Activated CD4-positive, alpha-beta T cell treated with anti-CD3 and anti-CD28 coated beads for 36 hours (primary cell): ENCODE measurements at places on chromosomes 3 and 15. TPM values are rescaled to one million over a fixed set of nuclear protein-coding genes. Genes with fewer than 3 reads are reported as not detected.

Gene NEO1
- 6.6 TPM for total RNA-seq

Gene ROBO2
- not detected for total RNA-seq

Gene EPHA6
- not detected for total RNA-seq

Gene SLC6A6
- total RNA-seq = 51.7 TPM

Gene ARL14
- total RNA-seq = not detected

Gene MOBP
- total RNA-seq = not detected

Gene ZNF770
- total RNA-seq = 64.1 TPM

Gene CALML4
- 9.2 TPM for total RNA-seq

Gene LRRIQ4
- 0.12 TPM for total RNA-seq

Gene GOLGA8H
- total RNA-seq = not detected

GRCh38 chr15:35827911-35828310 lies 281.9 kb upstream of the DPH6 start:
- no peaks in the 10 kb centered on the region for H3K27me3 ChIP-seq
- no peak overlapping the region for H3K4me3 ChIP-seq
- H3K4me1 ChIP-seq = no peaks in the 10 kb centered on the region
- no peaks in the 10 kb centered on the region for H3K36me3 ChIP-seq

DNA sequence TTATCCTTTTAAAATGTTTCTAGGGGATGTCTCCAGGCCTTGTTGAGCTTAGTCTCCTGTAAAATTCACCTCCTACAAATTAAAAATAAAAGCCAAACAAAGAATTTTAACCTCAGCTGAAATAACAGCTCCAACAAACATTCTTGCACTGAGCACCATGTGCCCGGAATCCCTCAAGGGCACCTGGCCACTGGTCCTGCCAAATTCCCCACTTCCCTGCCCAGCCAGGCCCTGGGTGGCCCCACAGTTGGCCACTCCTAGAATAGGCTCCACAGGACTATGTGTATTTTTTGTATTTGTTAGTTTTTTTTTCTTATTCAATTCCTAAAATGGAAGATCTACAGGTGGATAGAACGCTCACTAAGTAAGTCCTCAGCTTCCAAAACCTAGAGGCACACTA lies 33.1 kb upstream of the PLA2G4E start:
- H3K36me3 ChIP-seq = no peaks in the 10 kb centered on the region
- peaks cover 9% of the 10 kb centered on the region for H3K27me3 ChIP-seq
- no peak for DNase-seq
- peaks cover 7% of the 10 kb centered on the region for H3K4me1 ChIP-seq

GRCh38 chr3:61663356-61664104 lies 102.2 kb downstream of the PTPRG start:
- H3K36me3 ChIP-seq = no peaks in the 10 kb centered on the region
- no peak for DNase-seq
- H3K27me3 ChIP-seq = peaks cover under 1% of the 10 kb centered on the region
- H3K4me1 ChIP-seq = no peaks in the 10 kb centered on the region

DNA sequence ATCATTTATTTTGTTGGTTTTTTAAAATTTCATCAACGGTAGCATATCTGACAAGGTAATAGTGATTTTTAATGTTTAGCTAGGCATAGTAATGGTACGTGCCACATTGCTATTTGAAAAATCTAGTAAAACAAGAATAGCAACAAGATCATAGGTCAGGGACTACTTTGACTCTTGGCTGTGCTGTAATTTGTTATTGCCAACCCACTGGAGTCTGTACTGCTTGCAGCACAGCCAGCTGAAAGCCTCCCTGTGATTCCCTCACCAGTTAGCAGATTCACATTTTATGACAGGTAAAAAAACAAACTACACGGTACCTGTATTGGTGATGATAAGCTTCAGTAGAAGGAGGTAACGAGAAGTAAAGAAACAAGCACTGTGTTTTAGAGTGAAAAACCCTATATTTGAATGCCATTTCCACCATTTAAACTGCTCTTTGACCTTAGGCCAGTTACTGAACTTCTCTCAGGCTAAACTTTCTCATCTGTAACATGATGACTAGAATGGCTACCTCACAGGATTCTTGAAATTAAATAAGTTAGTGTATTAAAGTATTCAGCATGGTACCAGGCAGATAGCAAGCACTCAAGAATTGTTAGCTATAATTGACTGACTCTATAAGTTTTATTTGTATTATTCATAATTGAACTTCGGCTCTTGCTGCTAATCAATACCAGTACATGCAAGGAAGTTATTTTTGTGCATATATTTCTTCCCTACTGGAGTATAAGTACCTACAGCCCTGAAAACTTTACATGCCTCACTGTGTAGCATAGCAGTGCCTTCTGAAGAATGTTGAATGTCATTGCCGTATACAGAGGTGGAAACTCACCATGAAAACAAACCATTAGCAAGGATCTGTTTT lies 16.1 kb downstream of the FILIP1L start:
- H3K27ac ChIP-seq = no peak overlapping the region
- no peak for DNase-seq
- no peaks in the 10 kb centered on the region for H3K27me3 ChIP-seq
- H3K36me3 ChIP-seq = peaks cover 7% of the 10 kb centered on the region
- H3K4me3 ChIP-seq = no peak overlapping the region
- no peaks in the 10 kb centered on the region for H3K4me1 ChIP-seq

- H3K36me3 ChIP-seq = peaks cover 6% of the 10 kb centered on the region
- H3K27me3 ChIP-seq = no peaks in the 10 kb centered on the region
- H3K4me3 ChIP-seq = peak overlapping the region; percentile 32
- H3K4me1 ChIP-seq = peaks cover 22% of the 10 kb centered on the region
- peak; percentile 86 for DNase-seq
Observed at GRCh38 chr15:101167753-101168462, 83.9 kb downstream of the CHSY1 start.

- no peak for DNase-seq
- H3K4me1 ChIP-seq = no peaks in the 10 kb centered on the region
- H3K36me3 ChIP-seq = peaks cover 49% of the 10 kb centered on the region
- H3K27ac ChIP-seq = no peak overlapping the region
- no peak overlapping the region for H3K4me3 ChIP-seq
Observed at GRCh38 chr3:53230041-53230621, 25.7 kb downstream of the TKT start.

DNA sequence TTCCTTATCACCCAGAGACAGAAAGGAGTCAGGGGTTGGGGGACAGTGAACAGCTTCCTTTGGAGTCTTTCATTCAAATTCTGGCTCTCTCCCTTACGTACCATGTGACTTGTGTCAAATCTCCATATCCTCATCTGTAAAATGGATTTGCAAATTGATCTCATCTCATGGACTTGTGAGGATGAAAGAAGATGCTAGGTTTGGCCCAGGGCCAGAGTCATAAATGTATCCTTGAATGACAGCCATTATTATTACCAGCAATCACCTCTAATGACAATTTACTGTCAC lies 67.8 kb upstream of the POLG start:
- H3K4me1 ChIP-seq = peaks cover 20% of the 10 kb centered on the region
- H3K36me3 ChIP-seq = no peaks in the 10 kb centered on the region
- DNase-seq = no peak
- no peak overlapping the region for H3K4me3 ChIP-seq
- H3K27me3 ChIP-seq = peaks cover 73% of the 10 kb centered on the region
- H3K27ac ChIP-seq = no peak overlapping the region

DNA sequence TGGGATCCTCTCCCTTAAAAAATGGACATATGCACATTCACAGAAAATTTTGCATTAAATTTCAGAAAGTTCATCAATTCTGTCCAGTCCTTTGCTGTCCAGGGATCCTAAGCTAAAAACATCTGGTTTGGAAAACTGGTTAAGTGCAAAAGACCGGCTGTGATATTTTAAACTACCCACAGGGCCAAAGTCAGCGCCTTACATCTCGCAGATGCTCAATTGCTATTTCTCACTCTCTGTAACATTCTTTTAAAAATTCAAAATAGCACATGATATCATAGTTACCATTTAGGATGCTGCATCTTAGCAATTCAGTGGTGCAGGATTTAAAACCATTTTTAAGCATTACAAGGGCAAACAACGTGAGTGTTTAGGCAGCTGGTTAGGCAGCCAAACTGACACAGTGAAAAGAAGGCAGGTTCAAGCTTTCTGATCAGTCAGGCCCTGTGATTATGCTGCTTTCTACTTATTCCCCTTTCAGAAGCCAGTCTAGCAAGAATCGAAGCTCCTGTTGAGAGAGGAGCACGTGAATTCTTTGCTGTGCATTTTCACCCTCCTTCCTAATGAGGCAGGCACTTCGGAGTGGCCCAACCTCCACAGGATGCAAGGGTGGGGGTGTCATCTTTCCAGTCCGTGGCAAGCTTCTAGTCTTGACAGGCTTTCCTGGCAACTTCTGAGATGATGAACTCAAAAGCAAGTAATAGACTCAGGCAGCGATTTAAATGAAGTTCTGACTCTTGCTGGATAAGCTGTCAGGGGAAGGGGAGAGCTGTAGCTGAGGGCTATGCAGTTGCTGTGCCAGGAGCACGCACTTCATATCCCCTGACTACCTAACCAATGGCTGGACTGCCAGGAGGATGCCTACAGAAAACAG lies 8.8 kb downstream of the PRICKLE2 start:
- no peaks in the 10 kb centered on the region for H3K36me3 ChIP-seq
- H3K4me1 ChIP-seq = no peaks in the 10 kb centered on the region
- H3K4me3 ChIP-seq = no peak overlapping the region
- no peak overlapping the region for H3K27ac ChIP-seq

GRCh38 chr3:101466465-101467309 lies 46.3 kb downstream of the SENP7 start:
- peaks cover 15% of the 10 kb centered on the region for H3K36me3 ChIP-seq
- H3K27ac ChIP-seq = peak overlapping the region; percentile 86
- peak overlapping the region; percentile 54 for H3K4me3 ChIP-seq
- peak; percentile 82 for DNase-seq
- no peaks in the 10 kb centered on the region for H3K27me3 ChIP-seq
- H3K4me1 ChIP-seq = peaks cover 62% of the 10 kb centered on the region
